ENCODE measurements at places on chromosomes 2 and 18.

DNA sequence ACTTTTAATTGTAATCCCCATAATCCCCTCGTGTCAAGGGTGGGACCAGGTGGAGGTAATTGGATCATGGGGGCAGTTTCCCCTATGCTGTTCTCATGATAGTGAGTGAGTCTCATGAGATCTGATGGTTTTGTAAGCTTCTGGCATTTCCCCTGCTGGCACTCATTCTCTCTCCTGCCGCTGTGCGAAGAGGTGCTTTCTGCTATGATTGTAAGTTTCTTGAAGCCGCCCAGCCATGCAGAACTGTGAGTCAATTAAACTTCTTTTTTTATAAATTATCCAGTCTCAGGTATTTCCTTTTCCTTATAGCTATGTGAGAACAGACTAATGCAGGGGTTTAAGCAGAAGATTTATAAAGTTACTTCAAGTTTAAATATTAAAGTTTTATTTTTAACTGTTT lies 655.2 kb downstream of the EPHA4 start:
- DNase-seq: no peak

- no peak for DNase-seq
Observed at GRCh38 chr2:46866770-46867246, 48.8 kb downstream of the MCFD2 start.

- DNase-seq: no peak
Observed at GRCh38 chr2:230410861-230411569, 5.0 kb upstream of the SP100 start.

DNA sequence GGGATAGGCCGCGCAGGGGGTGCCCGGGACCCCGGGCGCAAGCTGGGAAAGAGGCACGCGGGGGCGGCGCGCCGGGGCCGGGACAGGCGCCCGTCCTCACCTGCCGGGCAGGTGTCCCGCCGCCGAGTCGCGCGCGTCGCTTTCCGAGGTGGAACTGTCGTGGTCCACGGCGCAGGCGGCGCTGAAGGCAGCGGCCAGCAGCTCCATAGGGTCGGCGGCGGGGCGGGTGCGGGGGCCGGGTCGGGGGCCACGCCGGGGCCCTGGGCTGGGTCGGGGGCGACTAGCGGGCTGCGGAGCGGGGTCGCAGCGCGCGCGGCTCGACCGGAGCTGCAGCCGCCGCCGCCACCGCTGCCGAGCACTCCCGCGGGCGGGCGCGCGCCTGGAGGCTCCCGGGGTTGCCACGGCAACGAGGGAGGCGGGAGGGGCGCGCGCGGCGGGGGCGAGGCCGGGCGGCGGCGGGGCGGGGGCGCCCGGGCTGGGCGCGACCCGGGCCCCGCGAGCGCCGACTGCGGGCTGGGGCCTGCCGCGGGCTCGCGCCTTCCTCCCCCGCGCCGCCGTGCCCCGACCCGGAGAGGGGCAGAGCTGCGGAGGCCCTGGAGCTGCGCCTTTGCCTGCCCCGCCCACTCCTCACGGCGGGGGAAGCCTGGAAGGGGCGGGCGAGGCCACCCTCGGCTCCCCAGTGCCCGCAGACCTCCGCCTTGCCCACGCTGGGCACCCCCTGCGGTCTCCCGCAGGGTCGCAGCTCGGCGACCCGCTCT lies 57.9 kb downstream of the SNORC start:
- no peak for DNase-seq

DNA sequence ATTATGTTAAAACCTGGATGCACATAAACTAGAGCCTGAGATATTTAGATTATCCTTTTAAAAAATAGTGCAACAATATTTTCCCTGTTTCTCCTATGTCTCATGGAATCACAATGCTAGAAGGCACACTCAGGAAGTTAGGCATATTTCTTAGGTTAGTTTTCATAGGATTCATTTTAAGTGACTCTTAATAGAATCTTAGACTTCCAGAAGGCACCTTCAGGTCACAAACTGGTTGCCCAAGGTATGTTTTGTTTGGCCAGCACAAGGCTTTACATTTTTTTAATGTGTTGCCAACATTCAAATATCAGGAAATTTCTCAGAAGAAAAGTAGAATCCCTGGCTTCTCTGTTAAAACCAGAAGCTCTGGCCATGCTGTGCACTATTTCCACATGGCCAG lies 129.3 kb downstream of the LNPK start:
- no peak for DNase-seq

DNA sequence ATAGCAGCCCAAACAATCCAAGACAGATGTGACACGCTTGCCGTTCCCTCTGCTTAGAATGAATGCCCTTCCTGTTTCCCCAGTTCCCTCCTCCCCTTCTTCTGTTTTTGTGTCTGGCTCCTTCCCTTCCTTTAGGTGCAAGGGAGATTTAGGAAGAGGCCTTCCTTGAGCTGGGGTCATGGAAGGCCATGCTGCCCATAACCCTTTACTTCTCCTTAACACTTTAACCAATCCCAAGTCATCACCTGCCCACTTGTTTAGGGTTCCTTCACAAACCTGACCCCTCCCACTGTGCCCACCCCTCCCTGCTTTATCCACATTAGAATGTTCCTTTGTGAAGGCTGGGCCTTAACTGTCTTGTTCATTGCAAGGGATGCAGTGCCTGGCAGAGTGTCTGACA lies 24.9 kb downstream of the TMEM247 start:
- DNase-seq: no peak

GRCh38 chr18:62586151-62586774 lies 63.4 kb downstream of the ZCCHC2 start:
- DNase-seq: no peak

- no peak for DNase-seq
Observed at GRCh38 chr2:11903085-11903606, 156.7 kb downstream of the LPIN1 start.

GRCh38 chr18:63585988-63586387 lies 1.2 kb upstream of the SERPINB13 start:
- DNase-seq: no peak

- no peak for DNase-seq
Observed at GRCh38 chr2:27701676-27702075, 38.0 kb downstream of the SLC4A1AP start.

DNA sequence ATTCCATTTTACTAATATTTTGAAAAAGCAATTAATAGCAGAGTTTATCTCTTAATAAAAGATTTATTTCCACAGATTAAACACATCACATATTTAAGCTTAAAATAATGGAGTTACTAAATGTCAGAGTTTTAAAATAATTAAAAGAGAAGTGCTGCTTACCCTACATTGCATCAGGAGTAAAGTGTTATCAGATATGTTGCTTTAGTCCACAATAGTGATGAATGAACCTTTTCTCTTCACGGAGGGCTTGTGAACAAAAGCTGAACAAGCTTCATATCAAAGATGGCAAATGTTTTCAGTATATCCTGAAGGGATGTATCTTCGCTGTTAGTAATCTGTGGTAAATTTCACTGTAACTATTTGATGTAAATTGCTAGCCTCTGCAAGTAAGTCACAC lies 69.4 kb upstream of the TTC27 start:
- no peak for DNase-seq

- DNase-seq: no peak
Observed at GRCh38 chr2:95352310-95353054, 50.0 kb upstream of the FAHD2A start.

- DNase-seq: no peak
Observed at GRCh38 chr2:150470435-150470834, 17.0 kb downstream of the RND3 start.

GRCh38 chr2:122864728-122865127 lies 1109.3 kb downstream of the TSN start:
- no peak for DNase-seq

- no peak for DNase-seq
Observed at GRCh38 chr2:238704471-238705225, 143.2 kb upstream of the TWIST2 start.

DNA sequence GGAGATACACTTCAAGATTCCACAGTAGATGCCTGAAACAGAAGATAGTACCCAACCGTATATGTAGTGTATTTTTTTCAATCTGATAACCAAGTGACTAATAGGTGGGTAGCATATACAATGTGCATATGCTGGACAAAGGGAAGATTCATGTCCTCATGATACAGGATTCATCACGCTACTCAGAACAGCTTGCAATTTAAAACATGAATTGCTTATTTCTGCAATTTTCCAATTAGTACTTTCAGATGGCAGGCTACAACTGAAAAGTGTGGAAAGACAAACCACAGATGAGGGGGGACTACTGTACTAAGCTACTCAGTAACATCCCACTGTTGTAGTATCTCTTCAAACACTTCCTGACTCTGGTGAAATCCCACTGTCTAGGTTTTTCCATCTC lies 3.7 kb downstream of the IER3IP1 start:
- DNase-seq: no peak

- no peak for DNase-seq
Observed at GRCh38 chr2:45170191-45171135, 161.2 kb upstream of the SIX2 start.

GRCh38 chr2:23330214-23330613 lies 54.8 kb upstream of the KLHL29 start:
- DNase-seq: no peak

- DNase-seq: no peak
Observed at GRCh38 chr18:11005528-11005927, 143.8 kb downstream of the PIEZO2 start.

- no peak for DNase-seq
Observed at GRCh38 chr2:184599054-184599871, 934 bp downstream of the ZNF804A start.

GRCh38 chr18:1002653-1003178 lies 98.0 kb downstream of the ADCYAP1 start:
- DNase-seq: no peak

- no peak for DNase-seq
Observed at GRCh38 chr18:2602844-2603243, 31.5 kb downstream of the NDC80 start.

All from esophagus squamous epithelium (tissue), 5 donors.